Aortic smooth muscle cell (primary cell): ENCODE measurements at places on chromosomes 11 and 22. TPM values are rescaled to one million over a fixed set of nuclear protein-coding genes. Genes with fewer than 3 reads are reported as not detected.

NPAS4 gene
- total RNA-seq = not detected in 2 replicates

HORMAD2 gene
- not detected in 2 replicates for total RNA-seq

SLC22A9 gene
- total RNA-seq = not detected in 2 replicates

EPS8L2 gene
- 29.9 and 31.0 TPM in 2 replicates for total RNA-seq

HOATZ gene
- not detected in 2 replicates for total RNA-seq

CCDC179 gene
- total RNA-seq = not detected in 2 replicates

CCDC116 gene
- total RNA-seq = 0.19 TPM in 1 of 2 replicates, not detected in the other

INTS4 gene
- 30.0 and 31.8 TPM in 2 replicates for total RNA-seq
